Stimulated activated CD4-positive, alpha-beta T cell treated with anti-CD3 and anti-CD28 coated beads, Interleukin-1b, Interleukin-23, amount 100 ng/mL, for 4 hours (primary cell): ENCODE measurements at places on chromosomes 6 and 20.

- no peak for DNase-seq
These were observed 1.4 kb downstream of the FBXL4 start for GRCh38 chr6:98946266-98946878.

GRCh38 chr6:112802144-112802543, 455.0 kb downstream of the RFPL4B start:
- DNase-seq: no peak

DNA sequence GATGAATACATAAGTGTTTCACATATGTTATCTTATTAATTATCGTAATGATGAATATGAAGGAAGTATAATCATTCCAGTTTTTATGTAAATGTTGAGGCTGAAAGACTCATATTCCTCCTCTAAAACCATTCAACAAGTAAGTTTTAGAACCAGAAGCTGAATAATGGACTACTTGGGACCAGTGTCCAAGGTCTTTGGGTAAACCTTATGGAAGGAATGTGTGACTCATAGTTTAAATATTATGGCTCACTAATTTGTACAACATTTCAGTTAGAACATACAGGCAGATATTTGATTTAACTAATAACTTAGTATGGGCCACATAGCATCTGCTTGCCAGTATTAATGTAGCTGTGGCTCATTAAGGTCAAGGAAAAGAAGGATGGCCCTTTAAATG, 209.6 kb downstream of the TFAP2B start:
- DNase-seq: no peak

DNA sequence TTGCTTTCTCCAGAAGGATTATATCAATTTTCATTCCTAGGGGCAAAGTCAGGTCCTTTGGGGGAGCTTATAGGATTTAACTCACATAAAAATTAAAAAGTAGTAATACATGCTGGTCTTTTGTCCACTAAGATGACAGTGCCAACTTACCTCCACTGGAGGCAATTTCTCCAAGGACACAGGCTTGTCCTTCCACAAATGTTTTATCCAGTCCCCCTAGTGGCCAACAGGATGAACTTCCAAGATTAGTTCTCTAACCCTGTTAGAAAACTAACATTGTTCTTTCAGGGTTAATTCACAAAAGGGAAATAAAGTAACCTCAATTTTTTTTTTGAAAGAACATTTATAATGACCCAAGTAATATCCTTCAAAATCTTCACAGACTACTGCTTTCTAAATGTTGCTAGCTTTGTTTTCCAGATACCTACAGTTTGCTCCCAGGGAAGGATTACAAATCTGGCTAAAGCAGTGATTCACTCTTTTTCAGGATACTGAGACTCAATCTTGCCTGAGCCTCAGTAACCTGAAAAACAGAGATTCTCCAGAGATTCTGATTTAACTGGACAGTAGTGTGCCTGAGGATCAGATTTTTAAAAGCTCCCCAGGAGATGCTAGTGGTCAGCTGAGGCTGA, 31.7 kb upstream of the UBR2 start:
- DNase-seq: no peak

DNA sequence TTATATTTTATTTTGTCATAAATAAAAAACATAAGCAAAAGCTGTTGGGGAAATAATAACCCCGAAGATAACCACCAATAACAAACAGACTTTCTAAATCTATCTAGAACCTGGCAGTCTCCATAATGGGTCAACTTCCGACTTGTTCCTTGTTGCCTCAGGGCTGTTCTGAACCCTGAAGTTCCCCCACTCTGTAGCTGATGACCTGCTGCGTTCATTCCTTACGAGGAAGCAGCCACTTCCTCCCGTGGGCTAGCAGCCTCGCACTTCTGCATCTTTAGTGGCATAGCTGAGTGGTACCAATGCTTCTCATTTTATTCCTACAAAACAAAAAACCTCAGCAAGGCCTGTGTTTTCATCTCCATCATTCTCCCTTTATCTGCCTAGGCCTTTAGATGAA, 103.0 kb downstream of the PLEKHG1 start:
- no peak for DNase-seq

DNA sequence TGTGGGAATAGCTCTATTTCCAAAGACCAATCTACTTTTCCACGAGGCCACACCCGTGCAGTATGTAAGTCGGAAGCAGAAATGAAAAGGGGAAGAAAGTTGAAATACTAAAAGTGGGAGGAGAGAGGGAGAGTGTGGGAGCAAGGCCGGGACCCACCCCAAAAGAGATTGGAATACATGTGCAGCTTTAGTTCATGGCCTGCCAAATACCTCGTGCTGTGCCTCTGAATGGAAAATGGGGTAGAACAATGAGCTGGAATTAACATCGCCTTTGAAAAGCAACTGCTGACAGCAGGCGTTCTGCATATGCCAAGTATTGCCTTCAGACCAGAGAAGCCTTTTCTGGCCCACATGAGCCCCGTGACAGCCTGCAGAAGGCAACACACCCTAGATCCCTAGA, 155.6 kb downstream of the CD83 start:
- DNase-seq: no peak

DNA sequence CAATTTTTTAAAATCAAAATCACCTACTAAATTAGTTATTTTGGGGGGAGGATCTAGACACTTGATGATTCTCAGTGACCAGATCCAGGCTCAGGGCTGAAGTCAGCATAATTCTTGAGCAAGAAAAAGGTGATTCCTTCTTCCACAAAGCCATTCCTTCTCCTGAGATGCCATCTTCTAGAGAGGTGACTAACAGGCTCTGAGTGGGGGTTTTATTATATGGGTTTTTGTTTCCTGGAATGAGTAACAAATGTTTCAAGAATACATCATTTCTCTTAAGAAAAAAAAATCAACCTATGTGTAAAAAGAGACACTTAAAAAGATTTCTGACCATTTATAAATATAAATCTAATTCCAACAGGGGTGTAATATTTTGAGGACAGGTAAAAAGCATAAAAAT, 154.3 kb downstream of the NFATC2 start:
- no peak for DNase-seq

DNA sequence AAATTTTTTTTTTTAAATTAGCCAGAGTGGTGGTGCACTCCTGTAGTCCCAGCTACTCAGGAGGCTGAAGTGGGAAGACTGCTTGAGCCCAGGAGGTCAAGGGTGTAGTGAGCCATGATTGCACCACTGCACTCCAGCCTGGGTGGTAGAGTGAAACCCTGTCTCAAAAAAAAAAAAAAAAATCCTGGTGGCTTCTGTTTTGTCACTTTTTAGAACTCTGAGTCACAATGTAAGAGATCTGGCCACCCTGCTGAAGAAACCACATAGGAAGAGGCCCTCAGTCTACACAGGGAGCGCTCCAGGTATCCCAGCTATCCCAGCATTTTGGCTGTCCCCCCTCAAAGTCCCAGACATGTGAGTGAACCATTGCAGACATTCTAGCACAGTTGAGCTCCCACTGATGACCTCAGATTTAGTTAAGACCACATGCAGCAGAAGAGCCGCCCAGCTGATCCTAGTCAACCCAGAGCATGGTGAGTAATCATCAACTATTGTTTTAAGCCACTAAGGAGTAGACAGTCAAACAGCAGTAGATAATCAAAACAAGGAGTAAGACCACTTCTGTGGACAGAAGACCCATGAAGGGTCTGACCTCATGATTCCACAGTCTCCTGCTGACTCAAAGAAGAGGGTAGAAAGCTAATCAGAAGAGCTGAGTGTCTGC, 12.7 kb upstream of the ARFGEF2 start:
- no peak for DNase-seq

- no peak for DNase-seq
These were observed 28.8 kb downstream of the MYT1 start for GRCh38 chr20:64193058-64193457.

DNA sequence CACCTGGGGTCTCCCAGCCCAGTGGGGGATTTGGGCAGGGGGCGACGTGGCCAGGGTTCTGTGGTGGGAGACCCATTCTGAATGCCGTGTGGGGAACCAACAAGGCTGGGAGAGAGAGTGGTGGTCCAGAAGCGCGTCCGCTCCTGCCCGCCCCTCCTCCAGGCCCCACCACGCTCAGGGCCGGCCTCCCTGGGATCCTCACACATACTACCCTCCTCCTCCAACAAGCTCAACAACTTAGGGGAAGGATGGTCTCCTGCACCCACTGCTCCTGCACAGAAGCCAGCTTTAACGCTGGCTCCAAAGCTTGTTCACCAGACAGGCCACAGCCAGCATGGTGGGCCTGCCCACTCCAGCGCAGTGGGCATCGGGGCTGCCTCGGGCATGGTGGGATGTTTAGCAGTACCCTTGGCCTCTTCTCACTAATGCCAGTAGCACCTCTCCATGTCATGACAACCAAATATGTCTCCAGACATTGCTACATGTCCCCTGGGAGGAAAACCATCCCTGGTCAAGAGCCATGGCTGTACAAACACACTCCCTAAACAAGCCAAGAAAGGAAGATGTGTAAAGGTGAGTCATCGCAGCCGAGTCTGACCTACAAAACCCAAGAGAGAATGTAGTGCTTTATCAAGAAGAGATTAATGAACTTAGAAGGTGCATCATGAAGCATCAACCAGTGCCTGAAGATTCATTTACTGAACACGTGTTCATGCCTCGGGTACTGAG, 75.7 kb downstream of the BMP7 start:
- no peak for DNase-seq

- DNase-seq: no peak
These were observed 182.3 kb downstream of the SASH1 start for GRCh38 chr6:148524976-148525375.

- DNase-seq: no peak
These were observed 148.8 kb upstream of the PROKR2 start for GRCh38 chr20:5465604-5465927.

DNA sequence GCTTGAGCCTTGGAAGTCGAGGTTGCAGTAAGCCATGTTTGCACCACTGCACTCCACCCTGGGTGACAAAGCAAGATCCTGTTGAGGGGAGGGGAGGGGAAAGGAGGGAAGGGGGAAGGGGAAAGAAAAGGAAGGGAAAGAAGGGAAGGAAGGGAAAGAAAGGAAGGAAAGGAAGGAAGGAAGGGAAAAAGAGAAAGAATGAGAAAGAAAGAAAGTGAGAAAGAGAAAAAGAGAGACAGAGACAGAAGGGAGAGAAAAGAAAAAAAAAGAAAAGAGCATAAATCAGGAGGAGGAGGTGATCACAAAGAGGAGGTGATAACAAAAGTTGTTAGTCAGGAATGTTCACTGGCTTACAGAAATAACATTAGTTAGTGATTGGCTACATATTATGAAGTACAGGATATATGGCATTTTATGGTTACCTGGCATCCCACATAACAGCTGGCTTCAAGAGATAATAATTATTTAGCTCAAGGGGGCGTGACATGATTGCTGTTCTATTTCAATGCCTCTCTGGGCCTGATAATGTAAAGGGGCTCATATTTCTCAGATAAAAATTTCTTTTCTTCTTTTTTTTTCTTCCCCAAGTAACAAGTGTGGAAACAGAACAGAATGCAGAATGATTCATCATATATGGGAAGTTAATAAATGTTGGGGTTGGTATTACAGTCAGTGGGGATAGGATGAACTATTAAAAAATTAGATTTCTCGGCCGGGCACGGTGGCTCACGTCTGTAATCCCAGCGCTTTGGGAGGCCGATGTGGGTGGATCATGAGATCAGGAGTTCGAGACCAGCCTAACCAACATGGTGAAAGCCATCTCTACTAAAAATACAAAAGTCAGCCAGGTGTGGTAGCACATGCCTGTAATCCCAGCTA, 27.1 kb downstream of the SAMHD1 start:
- no peak for DNase-seq

DNA sequence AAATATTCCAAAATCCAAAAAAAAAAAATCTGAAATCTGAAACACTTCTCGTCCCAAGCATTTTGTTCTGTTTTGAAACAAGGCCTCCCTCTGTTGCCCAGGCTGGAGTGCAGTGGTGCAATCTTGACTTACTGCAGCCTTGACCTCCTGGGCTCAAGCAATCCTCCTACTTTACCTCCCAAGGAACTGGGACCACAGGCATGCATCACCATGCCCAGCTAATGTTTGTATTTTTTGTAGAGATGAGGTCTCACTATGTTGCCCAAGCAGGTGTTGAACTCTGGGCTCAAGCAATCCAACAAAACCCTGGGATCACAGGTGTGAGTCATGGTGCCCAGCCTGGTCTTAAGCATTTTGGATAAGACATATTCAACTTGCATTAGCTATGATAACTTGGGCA, 13.6 kb downstream of the SESN1 start:
- DNase-seq: no peak

GRCh38 chr6:30258204-30258603, 45.0 kb upstream of the TRIM26 start:
- no peak for DNase-seq

- DNase-seq: peak; percentile 76
These were observed 7.1 kb upstream of the CAPN11 start for GRCh38 chr6:44151348-44152108.

- DNase-seq: no peak
These were observed 179.4 kb upstream of the OLIG3 start for GRCh38 chr6:137673603-137674002.

GRCh38 chr6:37038292-37039198, 33.1 kb downstream of the FGD2 start:
- no peak for DNase-seq

- no peak for DNase-seq
These were observed 16.9 kb upstream of the RFPL4B start for GRCh38 chr6:112330071-112330878.
